Activated CD4-positive, alpha-beta memory T cell treated with anti-CD3 and anti-CD28 coated beads for 36 hours (primary cell): ENCODE measurements at places on chromosomes 12 and 14. TPM values are rescaled to one million over a fixed set of nuclear protein-coding genes. Genes with fewer than 3 reads are reported as not detected.

DNA sequence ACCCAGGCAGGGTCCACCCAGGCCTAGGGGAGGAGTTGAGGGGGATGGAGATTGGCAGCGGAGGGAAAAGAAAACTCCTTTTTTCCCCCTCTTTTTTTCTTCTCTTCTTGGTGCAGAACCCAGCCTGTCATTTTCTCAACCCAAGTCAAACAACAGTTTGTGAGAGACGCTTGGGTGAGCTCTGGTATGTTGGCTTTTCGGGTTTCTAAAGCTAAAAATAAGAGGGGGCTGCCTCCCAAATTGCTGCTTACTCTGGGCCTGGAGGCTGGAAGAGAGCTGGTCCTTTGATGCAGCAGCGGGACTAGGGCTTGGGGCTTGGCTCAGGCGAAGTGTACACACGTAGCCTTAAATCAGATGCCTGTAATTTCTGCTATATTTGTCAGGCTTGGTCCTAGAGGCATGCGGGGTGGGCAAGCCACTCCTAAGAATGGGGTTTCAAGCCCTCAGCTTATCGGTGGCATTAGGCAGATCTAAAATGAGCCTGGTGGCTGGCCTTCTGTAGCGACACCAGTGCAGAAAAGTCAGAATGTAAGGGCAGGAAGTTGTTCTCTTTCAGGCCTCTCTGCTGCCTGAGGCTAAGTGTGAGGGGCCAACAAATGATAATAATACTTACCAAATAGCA is 816 bp upstream of the SLC8A3 start:
- no peak overlapping the region for H3K27ac ChIP-seq
- H3K4me1 ChIP-seq: peaks cover 21% of the 10 kb centered on the region
- peak overlapping the region; percentile 64 for H3K4me3 ChIP-seq
- H3K27me3 ChIP-seq: peaks cover 64% of the 10 kb centered on the region
- DNase-seq: no peak
- no peaks in the 10 kb centered on the region for H3K36me3 ChIP-seq

CPSF6 gene
- total RNA-seq: 90.0 TPM

IFI27 gene
- 2.3 TPM for total RNA-seq

- H3K4me1 ChIP-seq: no peaks in the 10 kb centered on the region
- H3K36me3 ChIP-seq: no peaks in the 10 kb centered on the region
- DNase-seq: no peak
- no peaks in the 10 kb centered on the region for H3K27me3 ChIP-seq
- H3K4me3 ChIP-seq: no peak overlapping the region
- no peak overlapping the region for H3K27ac ChIP-seq
Measured at GRCh38 chr12:16675438-16675837, 69.5 kb upstream of the LMO3 start.

- H3K4me3 ChIP-seq: no peak overlapping the region
- no peak overlapping the region for H3K27ac ChIP-seq
- H3K27me3 ChIP-seq: no peaks in the 10 kb centered on the region
Measured at GRCh38 chr12:7833831-7834230, 38.9 kb downstream of the SLC2A14 start.

KRT6C gene
- not detected for total RNA-seq

PLEK2 gene
- 2.6 TPM for total RNA-seq

FOXG1 gene
- not detected for total RNA-seq

- H3K27ac ChIP-seq: no peak overlapping the region
- no peaks in the 10 kb centered on the region for H3K36me3 ChIP-seq
- H3K4me3 ChIP-seq: no peak overlapping the region
- peaks cover 14% of the 10 kb centered on the region for H3K4me1 ChIP-seq
- H3K27me3 ChIP-seq: no peaks in the 10 kb centered on the region
- no peak for DNase-seq
Measured at GRCh38 chr12:93135286-93136239, 206.5 kb upstream of the EEA1 start.

TC2N gene
- total RNA-seq: 46.6 TPM

OTOGL gene
- total RNA-seq: not detected

DNA sequence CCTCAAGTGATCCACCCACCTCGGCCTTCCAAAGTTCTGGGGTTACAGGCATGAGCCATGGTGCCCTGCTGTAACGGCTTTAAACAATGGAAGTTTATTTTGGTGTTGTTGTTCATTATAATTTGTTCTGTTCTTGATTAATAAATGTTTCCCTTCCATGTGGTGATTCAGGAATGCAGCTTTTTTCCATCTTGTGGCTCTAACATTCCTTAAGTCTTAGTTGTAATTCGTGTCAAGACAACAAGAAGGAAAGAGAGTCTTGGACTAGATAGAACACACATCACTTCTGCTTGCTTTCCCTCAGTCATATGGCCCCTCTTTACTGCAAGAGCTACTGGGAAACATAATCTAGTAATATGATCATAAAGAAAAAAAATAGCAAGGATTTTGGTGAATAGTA is 211.6 kb downstream of the SLC6A15 start:
- H3K36me3 ChIP-seq: no peaks in the 10 kb centered on the region
- no peak for DNase-seq
- H3K27ac ChIP-seq: no peak overlapping the region
- no peak overlapping the region for H3K4me3 ChIP-seq
- H3K4me1 ChIP-seq: no peaks in the 10 kb centered on the region

TDRD9 gene
- total RNA-seq: 0.19 TPM

DNA sequence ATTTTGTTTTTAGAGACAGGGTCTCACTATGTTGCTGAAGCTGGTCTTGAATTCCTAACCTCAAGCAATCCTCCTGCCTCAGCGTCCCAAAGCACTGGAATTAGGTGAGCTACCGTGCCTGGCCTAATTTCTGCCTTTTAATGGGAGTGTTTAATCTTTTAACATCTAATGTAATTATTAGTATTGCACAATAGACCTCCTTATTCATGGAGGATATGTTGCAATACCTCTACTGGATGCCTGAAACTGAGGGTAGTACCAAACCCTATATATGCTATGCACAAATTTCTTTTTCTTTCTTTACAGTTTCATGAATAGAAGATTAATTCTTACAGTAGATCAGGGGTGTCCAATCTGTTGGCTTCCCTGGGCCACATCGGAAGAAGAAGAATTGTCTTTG is 47.8 kb downstream of the MYRFL start:
- H3K36me3 ChIP-seq: no peaks in the 10 kb centered on the region
- no peak overlapping the region for H3K27ac ChIP-seq
- no peak for DNase-seq
- no peak overlapping the region for H3K4me3 ChIP-seq
- H3K4me1 ChIP-seq: no peaks in the 10 kb centered on the region

DNA sequence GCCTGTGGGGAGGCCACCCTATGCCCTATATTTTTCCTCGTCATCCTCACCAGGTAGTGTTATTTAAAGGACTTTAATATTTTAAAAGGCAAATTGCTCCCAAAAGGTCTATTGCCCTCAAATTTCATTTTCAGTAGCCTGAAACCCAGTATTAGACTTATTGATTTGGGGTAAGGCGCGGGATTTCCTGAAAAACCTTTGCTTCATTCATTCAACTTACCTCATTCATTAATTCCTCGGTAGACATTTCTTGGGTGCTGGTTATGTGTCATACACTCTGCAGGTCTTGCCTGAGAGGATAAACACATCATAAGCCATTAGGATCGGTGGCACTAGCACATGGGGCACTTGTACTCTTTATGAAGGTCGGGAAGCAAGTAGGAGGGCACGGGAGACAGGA is 99.2 kb downstream of the ARF6 start:
- no peak for DNase-seq
- H3K36me3 ChIP-seq: peaks cover 3% of the 10 kb centered on the region
- peak overlapping the region; percentile 65 for H3K4me3 ChIP-seq
- H3K27ac ChIP-seq: peak overlapping the region; percentile 80
- H3K4me1 ChIP-seq: peaks cover 34% of the 10 kb centered on the region
- H3K27me3 ChIP-seq: no peaks in the 10 kb centered on the region

TSPAN9 gene
- total RNA-seq: 1.2 TPM

DNA sequence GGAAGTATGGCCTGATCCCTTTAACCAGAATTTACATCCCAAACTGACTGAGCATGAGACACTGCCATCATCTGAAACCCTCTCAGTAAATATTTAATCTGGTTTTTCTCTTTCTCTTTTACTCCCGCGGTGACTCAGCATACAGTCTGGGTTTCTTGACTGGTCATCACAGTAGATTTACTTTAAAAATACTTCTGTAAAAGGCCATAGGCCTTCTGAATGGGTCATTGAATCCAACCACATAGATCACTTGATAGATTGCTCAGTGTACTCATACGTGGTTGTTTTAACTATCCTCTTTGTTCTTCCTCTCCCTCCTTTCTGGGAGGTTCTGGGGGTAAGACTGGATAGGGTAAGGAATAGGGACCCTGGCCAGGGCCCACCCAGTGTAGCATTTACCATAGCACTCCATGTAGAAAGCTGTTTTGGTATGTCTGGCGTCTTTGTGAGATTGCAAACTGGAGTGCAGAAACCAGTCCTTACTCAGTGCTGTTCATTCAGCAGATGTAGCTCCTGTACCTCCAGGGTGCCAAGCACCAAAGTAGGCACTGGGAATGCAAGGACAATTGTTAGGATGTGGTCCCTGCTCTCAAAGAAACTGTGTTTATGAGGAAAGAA is 165.7 kb downstream of the SRGAP1 start:
- DNase-seq: no peak
- H3K36me3 ChIP-seq: no peaks in the 10 kb centered on the region
- H3K4me3 ChIP-seq: no peak overlapping the region
- no peak overlapping the region for H3K27ac ChIP-seq

DNA sequence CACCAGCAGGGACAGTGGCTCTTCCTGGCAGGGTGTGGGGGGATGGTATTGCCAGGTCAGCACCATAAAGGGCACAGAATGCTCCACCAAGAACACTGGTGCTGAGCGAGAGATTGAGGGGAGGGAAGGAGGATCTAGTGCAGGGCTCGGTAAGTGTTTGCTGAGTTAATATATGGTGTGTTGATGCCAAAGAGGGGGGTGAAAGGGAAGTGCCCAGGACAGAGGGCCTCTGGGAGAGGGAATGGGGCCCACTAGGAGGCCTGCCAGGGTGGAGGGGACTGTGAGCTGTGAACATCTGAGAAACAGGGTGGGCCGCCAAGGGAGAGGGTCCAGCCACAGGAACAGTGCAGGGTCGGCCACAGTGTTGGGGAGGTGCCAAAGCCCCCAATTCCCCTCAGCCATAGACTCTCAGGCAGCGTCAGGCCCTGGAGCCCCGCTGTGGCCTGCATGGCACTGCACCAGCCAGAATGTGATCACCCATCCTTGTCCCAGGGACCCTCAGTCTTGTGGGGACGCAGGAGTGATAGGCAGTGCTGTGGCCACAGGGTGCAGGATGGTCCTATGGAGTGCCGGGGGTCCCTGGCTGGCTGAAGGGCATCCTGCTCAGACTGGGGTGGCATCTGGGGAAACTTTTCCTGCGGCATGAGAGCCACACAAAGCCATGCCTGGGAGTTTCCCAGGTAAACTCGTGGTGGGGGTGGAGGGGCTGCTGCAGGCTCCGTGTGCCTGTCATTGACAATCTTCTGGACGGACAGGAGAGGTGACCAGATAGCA is 11.9 kb downstream of the RIN3 start:
- DNase-seq: no peak
- no peaks in the 10 kb centered on the region for H3K36me3 ChIP-seq
- H3K4me3 ChIP-seq: no peak overlapping the region
- no peak overlapping the region for H3K27ac ChIP-seq
- H3K4me1 ChIP-seq: peaks cover 5% of the 10 kb centered on the region

GRCh38 chr12:41302979-41303403 is 114.9 kb downstream of the PDZRN4 start:
- DNase-seq: no peak
- H3K27ac ChIP-seq: no peak overlapping the region
- H3K36me3 ChIP-seq: no peaks in the 10 kb centered on the region
- no peaks in the 10 kb centered on the region for H3K4me1 ChIP-seq

MSI1 gene
- 2.7 TPM for total RNA-seq

- peaks cover 13% of the 10 kb centered on the region for H3K27me3 ChIP-seq
- no peaks in the 10 kb centered on the region for H3K4me1 ChIP-seq
- H3K27ac ChIP-seq: no peak overlapping the region
- peak; percentile 32 for DNase-seq
Measured at GRCh38 chr14:69580009-69580577, 5.4 kb upstream of the CCDC177 start.

- H3K4me3 ChIP-seq: no peak overlapping the region
- H3K27ac ChIP-seq: peak overlapping the region; percentile 80
- no peak for DNase-seq
- H3K4me1 ChIP-seq: peaks cover 81% of the 10 kb centered on the region
- H3K36me3 ChIP-seq: peaks cover 19% of the 10 kb centered on the region
Measured at GRCh38 chr12:47189728-47190127, 110.0 kb upstream of the AMIGO2 start.

TGM1 gene
- total RNA-seq: 3.7 TPM

- DNase-seq: peak; percentile 59
- H3K36me3 ChIP-seq: no peaks in the 10 kb centered on the region
- no peak overlapping the region for H3K27ac ChIP-seq
- H3K4me3 ChIP-seq: no peak overlapping the region
- H3K4me1 ChIP-seq: peaks cover 18% of the 10 kb centered on the region
- no peaks in the 10 kb centered on the region for H3K27me3 ChIP-seq
Measured at GRCh38 chr12:614411-614970, 48.8 kb downstream of the NINJ2 start.

- H3K27ac ChIP-seq: no peak overlapping the region
- no peaks in the 10 kb centered on the region for H3K27me3 ChIP-seq
- DNase-seq: no peak
- no peaks in the 10 kb centered on the region for H3K36me3 ChIP-seq
- no peaks in the 10 kb centered on the region for H3K4me1 ChIP-seq
Measured at GRCh38 chr14:45891417-45892080, 638.5 kb upstream of the MIS18BP1 start.

- H3K36me3 ChIP-seq: no peaks in the 10 kb centered on the region
- no peaks in the 10 kb centered on the region for H3K4me1 ChIP-seq
- DNase-seq: no peak
Measured at GRCh38 chr12:93080994-93081809, 152.1 kb upstream of the EEA1 start.

- H3K27me3 ChIP-seq: no peaks in the 10 kb centered on the region
- H3K4me1 ChIP-seq: peaks cover 88% of the 10 kb centered on the region
- H3K4me3 ChIP-seq: peak overlapping the region; percentile 83
- peaks cover 96% of the 10 kb centered on the region for H3K36me3 ChIP-seq
- DNase-seq: no peak
- H3K27ac ChIP-seq: peak overlapping the region; percentile 99
Measured at GRCh38 chr14:22524784-22525161, 64.3 kb downstream of the DAD1 start.

GRCh38 chr12:97643924-97644323 is 181.3 kb downstream of the RMST start:
- no peak for DNase-seq
- no peaks in the 10 kb centered on the region for H3K36me3 ChIP-seq
- H3K4me1 ChIP-seq: no peaks in the 10 kb centered on the region
